ENCODE measurements at places on chromosomes 2 and 18.

GRCh38 chr2:106805716-106806115 is 80.3 kb downstream of the ST6GAL2 start:
- DNase-seq = no peak

DNA sequence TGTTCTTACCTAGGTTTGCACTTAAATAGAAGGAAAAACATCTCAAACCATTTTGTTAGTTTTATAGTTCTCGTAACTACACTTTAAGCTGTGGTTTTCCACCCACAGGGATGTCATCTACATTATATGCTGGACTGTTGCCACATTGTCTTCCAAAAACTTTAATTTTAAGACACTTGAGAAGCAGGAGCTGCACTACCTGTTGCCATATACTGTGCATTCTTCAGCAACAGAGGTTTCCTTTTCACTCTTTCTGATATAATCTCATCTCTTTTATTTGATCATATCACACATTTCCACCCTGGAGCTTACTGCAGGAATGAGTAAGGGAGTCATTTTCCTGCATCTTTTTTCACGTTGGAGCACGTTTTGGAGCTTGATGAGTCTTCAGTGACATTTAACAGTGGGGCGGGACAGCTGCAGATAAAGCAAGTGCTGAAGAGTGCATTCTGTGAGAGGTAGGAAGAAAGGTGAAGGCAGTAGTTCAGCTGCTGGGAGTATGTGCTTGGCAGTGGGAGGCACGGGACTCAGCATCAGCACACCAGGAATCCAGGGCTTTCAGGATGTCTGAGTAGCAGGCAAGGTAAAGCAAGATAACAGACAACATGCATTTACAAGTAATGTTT is 3.8 kb downstream of the LIMS1 start:
- no peak for DNase-seq

GRCh38 chr18:28522236-28522635 is 345.3 kb upstream of the CDH2 start:
- no peak for DNase-seq

DNA sequence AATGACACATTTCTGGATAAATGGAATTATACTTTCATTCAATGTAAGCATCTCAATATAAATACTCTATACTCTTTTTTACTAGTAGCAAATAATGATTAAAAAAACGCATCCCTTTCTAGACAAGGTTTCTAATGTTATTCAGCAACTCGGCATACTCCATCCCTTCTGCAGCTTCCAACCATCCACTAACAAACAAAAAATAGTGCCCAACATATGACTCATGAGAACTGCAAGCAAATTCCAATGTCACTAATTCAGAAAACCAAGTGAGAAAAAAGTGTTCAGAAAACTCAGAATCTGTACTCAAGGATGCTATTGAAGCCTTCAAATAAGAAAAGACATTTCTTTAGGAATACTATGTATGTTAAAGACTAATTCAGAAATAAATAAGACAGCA is 140.0 kb downstream of the BAZ2B start:
- peak; percentile 15 for DNase-seq

DNA sequence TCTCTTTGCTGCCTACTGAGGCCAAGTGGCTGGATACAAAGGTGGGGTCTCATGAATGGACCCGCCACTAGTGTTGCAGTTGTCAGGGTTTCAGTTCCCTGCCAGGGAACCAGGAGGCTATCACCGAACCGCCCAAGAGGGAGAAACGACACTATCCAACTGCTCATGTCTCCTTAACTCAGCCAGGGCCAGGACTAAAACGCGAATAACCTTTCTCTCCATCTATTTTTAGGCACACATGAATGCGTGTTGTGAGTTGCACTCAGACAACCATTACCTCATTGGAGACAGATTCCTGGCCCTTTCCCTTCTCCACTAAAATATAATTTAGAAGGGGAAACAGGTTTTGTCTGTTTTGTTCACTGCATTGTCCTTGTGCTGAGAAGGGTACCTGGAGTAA is 559.5 kb downstream of the SOCS6 start:
- no peak for DNase-seq

Measured in fibroblast of skin of scalp (primary cell).